ENCODE measurements at places on chromosomes 5 and 9.

DNA sequence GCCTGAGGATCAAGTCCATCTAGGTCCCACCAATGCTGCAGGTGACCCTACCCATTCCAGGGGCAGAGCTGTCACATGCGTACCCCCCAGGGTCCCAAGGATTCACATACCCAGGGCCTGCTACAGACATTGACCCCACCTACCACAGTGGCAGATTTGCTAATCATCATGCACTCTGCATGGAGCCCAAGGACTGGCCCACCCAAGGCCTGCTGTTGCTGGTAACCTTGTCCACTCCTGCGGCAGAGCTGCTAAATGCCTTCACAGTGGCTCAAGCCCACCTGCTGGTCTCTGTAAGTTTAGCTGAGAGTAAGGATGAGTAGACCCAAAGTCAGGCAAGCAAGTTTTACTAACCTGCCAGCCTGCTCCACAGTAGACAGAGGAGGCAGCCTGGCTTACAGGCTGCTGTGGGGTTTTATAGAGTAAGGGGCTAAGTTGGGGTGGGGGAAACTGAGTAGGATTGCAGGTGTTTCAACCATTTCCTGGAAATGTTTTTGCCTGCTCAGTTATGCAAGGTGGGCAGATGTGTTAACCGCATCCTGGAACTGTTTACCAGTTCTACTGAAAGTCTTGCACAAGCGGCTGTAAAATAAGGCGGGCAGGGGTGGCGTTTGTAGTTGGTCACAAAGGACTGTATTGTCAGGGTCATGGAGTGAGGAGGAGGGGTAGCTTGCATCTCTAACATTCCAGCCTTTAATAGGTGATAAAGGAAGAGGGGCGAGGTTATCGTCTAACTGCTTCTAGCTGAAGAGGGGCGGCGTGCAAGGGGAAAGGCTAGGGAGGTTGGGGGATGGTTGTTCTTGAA is 2163.5 kb upstream of the WWC1 start:
- DNase-seq: no peak

- DNase-seq: no peak
These were observed 47.3 kb downstream of the WNK2 start for GRCh38 chr9:93231121-93231694.

DNA sequence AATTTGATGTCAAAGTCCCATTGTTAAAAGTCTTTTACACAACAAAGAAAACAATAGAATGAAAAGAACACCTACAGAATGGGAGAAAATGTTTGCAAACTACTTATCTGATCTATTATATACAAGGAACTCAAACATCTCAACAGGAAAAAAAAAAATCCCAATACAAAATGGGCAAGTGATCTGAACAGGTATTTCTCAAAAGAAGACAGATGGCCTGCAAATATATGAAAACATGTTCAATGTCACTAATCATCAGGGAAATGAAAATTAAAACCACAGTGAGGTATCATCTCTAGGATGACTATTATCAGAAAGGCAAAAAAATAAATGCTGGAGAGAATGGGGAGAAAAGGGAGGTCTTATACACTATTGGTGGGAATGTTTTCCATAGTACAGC is 301.8 kb downstream of the ARHGAP26 start:
- DNase-seq: no peak

DNA sequence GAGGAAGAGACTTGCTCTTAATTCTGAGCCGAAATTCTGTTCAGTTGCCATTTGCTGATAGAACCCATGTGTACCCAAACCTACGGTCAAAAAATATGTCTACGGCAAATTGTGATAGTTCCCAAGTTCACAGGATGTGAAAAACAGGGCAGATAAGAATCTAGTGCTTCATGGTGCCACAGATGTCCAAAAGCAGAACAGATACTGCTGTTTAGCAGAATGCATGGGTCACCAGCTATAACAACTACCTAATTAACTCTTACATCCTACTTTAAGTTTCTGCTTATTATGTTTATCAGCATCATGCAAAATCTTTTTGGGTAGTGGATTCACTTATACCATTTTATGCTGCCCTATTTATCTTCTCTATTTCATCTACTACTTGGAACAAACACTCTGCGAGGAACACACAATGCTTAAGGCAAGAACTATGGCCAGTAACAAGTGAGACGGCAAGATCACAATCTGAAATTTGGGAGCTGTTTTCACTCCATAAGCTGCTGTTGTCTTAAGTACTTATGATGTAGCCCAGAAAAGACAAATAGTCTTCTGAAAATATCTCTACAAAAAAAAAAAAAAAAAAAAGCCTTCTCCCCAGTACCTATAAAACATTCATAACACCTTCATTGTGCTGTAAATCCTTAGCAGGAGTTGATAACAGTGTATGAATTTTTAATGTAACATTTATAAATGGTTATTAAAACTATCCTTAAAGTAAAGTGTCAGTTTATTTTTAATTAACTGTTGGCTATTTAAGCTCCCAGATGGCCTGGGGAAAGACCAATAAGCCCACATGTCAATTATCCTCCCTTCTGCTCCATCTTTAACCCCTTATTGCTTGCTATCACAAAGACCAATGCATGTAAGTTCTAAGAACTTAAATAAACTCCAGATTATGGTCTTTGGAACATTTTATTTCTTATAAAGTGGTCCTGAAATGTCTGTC is 232.3 kb downstream of the TLR4 start:
- no peak for DNase-seq

GRCh38 chr5:172450861-172451695 is 3.2 kb downstream of the SH3PXD2B start:
- DNase-seq: peak; percentile 27

DNA sequence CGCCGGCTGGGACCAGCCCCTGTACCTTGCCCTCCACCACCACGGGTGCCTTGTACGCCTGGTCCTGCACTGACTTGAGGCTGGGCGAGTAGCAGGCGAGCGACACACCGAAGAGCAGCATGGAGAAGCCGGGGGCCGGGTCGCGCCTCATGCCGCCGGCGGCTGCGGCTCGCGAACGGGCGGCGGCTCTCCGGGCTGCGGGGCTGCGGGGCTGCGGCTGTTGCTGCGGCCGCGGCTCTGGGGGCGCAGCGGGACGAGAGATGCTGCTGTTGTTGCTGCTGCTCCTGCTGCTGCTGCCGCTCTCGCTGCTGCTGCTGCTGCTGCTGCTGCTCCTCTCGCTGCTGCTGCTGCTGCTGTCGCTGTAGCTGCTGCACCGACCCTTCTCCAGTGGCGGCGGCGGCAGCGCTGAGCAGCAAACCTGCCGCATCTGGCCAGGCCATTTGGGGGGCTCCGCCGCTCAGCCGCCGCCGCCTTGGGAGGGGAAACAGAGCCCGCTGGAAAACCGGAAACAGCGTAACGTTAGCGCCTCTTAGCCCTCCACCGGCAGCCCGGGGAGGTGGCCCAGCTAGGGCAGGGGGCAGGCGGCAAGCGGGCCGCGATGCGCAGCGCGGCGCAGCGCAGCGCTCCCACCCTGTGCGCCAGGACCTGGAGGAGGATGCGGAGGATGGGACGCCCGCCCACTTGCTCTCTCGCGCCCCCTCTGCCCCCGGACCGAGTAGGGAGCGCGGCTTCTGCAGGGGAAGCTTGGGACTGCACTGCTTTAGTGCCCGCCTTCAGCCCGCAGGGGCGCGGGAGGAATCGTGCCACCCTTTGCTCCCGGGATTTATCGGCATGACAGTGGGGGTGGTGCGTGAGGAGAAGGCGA is at the start of gene NRG2:
TSS of gene NRG2 (minus strand) at position 657 of the 865 bp plus-strand sequence.
- DNase-seq: no peak

GRCh38 chr5:56838409-56839039 is 23.2 kb downstream of the MAP3K1 start:
- no peak for DNase-seq

- no peak for DNase-seq
These were observed 302.3 kb downstream of the ARL15 start for GRCh38 chr5:54007827-54008777.

- DNase-seq: no peak
These were observed 9.2 kb downstream of the POC5 start for GRCh38 chr5:75707911-75708509.

GRCh38 chr5:160434022-160434531 is 12.4 kb downstream of the PTTG1 start:
- DNase-seq: peak; percentile 19

GRCh38 chr5:107127878-107128277 is 542.9 kb downstream of the EFNA5 start:
- no peak for DNase-seq

DNA sequence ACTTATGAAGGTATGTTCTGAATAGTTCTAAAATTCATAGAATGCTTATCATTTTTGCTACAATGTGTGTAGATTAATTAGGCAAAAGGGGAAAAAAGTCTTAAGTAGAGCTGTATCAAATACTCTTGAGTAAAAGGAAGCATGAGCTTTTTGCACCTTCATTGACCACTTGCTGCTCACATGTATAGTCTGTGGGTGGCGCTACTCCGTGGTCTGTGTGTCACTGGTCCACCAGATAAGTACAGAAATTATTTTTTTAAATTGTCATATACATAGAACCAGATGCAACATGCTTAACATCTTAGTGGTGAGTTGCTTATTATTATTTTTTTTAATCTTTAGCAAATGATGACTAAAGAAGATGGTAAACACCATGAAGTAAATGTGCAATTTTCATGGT is 130.2 kb downstream of the MAN2A1 start:
- no peak for DNase-seq

DNA sequence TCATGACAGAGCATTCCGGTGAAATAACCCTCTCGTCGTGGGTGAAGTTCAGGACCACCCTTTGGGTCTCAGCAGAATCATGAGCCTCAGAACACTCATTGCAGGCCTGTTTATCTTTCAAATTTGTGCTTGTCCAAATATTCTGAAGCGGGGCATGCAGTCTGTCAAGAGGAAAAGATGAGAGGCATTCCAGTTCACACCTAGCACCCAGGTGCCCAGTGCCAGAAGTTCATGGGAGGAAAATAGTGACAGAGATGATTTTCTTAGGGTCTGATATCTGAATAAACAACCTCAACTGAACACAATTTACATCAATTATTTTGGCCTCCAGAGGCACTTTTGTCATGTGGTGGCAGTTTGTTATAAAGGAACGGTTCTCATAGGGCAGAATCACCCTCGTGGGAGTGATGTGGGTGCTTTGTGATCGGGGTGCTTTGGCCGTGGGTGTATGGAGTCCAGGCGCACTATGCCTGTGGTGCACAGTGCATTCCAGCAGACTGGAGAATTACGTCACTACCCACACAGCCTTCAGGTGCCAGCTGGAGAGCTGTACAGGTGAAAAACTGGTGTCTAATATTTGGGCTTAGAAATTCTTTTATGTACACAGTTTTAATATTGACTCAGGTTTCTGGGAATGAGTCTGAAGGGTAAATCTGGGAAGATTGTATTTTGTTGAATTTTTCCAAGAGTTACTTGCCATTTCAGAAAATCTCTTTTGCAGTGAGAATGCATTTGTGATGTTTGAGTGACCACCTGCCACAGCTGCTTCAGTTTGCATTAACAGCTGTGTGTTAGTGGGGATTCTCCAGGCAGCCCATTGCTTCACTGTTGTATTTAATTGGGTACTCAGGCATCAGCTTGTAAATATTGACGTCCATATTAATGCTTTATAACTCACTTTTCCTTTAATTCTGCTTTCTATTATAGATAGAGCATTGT is 289.3 kb downstream of the FANCC start:
- no peak for DNase-seq

Data from stimulated activated CD4-positive, alpha-beta T cell treated with anti-CD3 and anti-CD28 coated beads, Interleukin-15, amount 100 ng/mL, for 48 hours (primary cell).